ENCODE measurements at places on chromosomes 6 and 20.

- no peak overlapping the region for H3K27ac ChIP-seq
- H3K27me3 ChIP-seq, result no peaks in the 10 kb centered on the region
- DNase-seq, result no peak
Measured at GRCh38 chr6:7894262-7895124, 16.1 kb downstream of the TXNDC5 start.

GRCh38 chr20:44442298-44443070 lies 33.2 kb upstream of the TTPAL start:
- H3K4me3 ChIP-seq, result no peak overlapping the region
- no peaks in the 10 kb centered on the region for H3K36me3 ChIP-seq
- H3K4me1 ChIP-seq, result no peaks in the 10 kb centered on the region
- peaks cover 13% of the 10 kb centered on the region for H3K27me3 ChIP-seq
- no peak for DNase-seq

- no peak overlapping the region for H3K4me3 ChIP-seq
- H3K4me1 ChIP-seq, result peaks cover 23% of the 10 kb centered on the region
- no peak for DNase-seq
- H3K27ac ChIP-seq, result no peak overlapping the region
- no peaks in the 10 kb centered on the region for H3K27me3 ChIP-seq
Measured at GRCh38 chr6:83069633-83070032, 2.2 kb downstream of the DOP1A start.

DNA sequence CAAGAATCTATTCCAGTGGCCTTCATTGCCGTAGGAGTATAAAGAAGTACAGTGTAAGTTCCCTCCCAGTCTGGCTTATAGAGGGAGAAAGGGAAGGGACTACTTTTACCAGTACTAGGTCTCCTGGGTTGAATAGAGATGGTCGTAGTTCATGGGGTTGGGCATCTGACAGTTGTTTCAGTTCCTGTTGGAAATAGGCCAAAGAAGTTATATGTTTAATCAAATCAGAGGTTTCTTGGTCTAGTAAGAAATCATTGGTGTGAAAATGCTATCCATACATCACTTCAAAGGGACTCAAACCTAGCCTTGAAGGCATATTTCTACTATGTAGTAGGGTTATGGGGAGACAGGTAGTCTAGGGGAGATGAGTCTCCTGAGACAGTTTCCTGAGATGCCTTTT lies 45.6 kb upstream of the MAN1A1 start:
- H3K27ac ChIP-seq, result no peak overlapping the region
- H3K36me3 ChIP-seq, result no peaks in the 10 kb centered on the region
- H3K27me3 ChIP-seq, result peaks cover 6% of the 10 kb centered on the region
- no peak for DNase-seq
- H3K4me1 ChIP-seq, result no peaks in the 10 kb centered on the region

- no peak overlapping the region for H3K27ac ChIP-seq
- peaks cover 2% of the 10 kb centered on the region for H3K27me3 ChIP-seq
- no peak overlapping the region for H3K4me3 ChIP-seq
- peaks cover 3% of the 10 kb centered on the region for H3K4me1 ChIP-seq
- H3K36me3 ChIP-seq, result no peaks in the 10 kb centered on the region
Measured at GRCh38 chr6:157708933-157709332, 114.1 kb upstream of the SNX9 start.

GRCh38 chr6:14149053-14149738 lies 31.6 kb downstream of the CD83 start:
- H3K4me1 ChIP-seq, result peaks cover 3% of the 10 kb centered on the region
- H3K27ac ChIP-seq, result no peak overlapping the region
- H3K27me3 ChIP-seq, result peaks cover 60% of the 10 kb centered on the region
- H3K4me3 ChIP-seq, result no peak overlapping the region
- no peaks in the 10 kb centered on the region for H3K36me3 ChIP-seq

GRCh38 chr6:112216662-112217551 lies 37.5 kb downstream of the LAMA4 start:
- H3K36me3 ChIP-seq, result peaks cover 28% of the 10 kb centered on the region
- peaks cover 38% of the 10 kb centered on the region for H3K4me1 ChIP-seq
- no peak overlapping the region for H3K27ac ChIP-seq
- no peaks in the 10 kb centered on the region for H3K27me3 ChIP-seq
- DNase-seq, result no peak
- H3K4me3 ChIP-seq, result no peak overlapping the region

GRCh38 chr6:5547556-5547955 lies 286.2 kb downstream of the FARS2 start:
- no peak overlapping the region for H3K4me3 ChIP-seq
- no peak for DNase-seq
- H3K36me3 ChIP-seq, result peaks cover 16% of the 10 kb centered on the region
- no peaks in the 10 kb centered on the region for H3K4me1 ChIP-seq

- peak overlapping the region; percentile 5 for H3K4me3 ChIP-seq
- peaks cover 39% of the 10 kb centered on the region for H3K4me1 ChIP-seq
- DNase-seq, result no peak
- peak overlapping the region; percentile 77 for H3K27ac ChIP-seq
Measured at GRCh38 chr20:8375898-8376297, 243.8 kb downstream of the PLCB1 start.

- DNase-seq, result no peak
- no peak overlapping the region for H3K4me3 ChIP-seq
- no peak overlapping the region for H3K27ac ChIP-seq
- no peaks in the 10 kb centered on the region for H3K4me1 ChIP-seq
- peaks cover 10% of the 10 kb centered on the region for H3K27me3 ChIP-seq
Measured at GRCh38 chr6:46832816-46833215, 39.6 kb downstream of the MEP1A start.

GRCh38 chr6:15845492-15845891 lies 182.7 kb upstream of the DTNBP1 start:
- no peak overlapping the region for H3K4me3 ChIP-seq
- no peak overlapping the region for H3K27ac ChIP-seq
- no peaks in the 10 kb centered on the region for H3K36me3 ChIP-seq
- DNase-seq, result no peak
- H3K4me1 ChIP-seq, result peaks cover 19% of the 10 kb centered on the region
- no peaks in the 10 kb centered on the region for H3K27me3 ChIP-seq

- no peak overlapping the region for H3K27ac ChIP-seq
- no peak overlapping the region for H3K4me3 ChIP-seq
- H3K36me3 ChIP-seq, result peaks cover 14% of the 10 kb centered on the region
- no peaks in the 10 kb centered on the region for H3K27me3 ChIP-seq
- peaks cover 23% of the 10 kb centered on the region for H3K4me1 ChIP-seq
Measured at GRCh38 chr6:117531809-117532725, 49.6 kb downstream of the DCBLD1 start.

- H3K27ac ChIP-seq, result no peak overlapping the region
- no peak for DNase-seq
- peaks cover 25% of the 10 kb centered on the region for H3K4me1 ChIP-seq
- no peaks in the 10 kb centered on the region for H3K36me3 ChIP-seq
- H3K27me3 ChIP-seq, result no peaks in the 10 kb centered on the region
Measured at GRCh38 chr6:41685641-41686380, 47.5 kb downstream of the MDFI start.

GRCh38 chr6:111552241-111552744 lies 53.4 kb downstream of the TRAF3IP2 start:
- no peaks in the 10 kb centered on the region for H3K36me3 ChIP-seq
- H3K4me1 ChIP-seq, result peaks cover 46% of the 10 kb centered on the region
- H3K27me3 ChIP-seq, result no peaks in the 10 kb centered on the region

- peaks cover 9% of the 10 kb centered on the region for H3K4me1 ChIP-seq
- peaks cover 7% of the 10 kb centered on the region for H3K27me3 ChIP-seq
Measured at GRCh38 chr20:3749689-3750531, 17.4 kb downstream of the HSPA12B start.

- H3K4me1 ChIP-seq, result peaks cover 32% of the 10 kb centered on the region
Measured at GRCh38 chr6:81984599-81984998, 232.1 kb upstream of the TENT5A start.

GRCh38 chr20:32231847-32232246 lies 24.2 kb downstream of the POFUT1 start:
- H3K36me3 ChIP-seq, result peaks cover 57% of the 10 kb centered on the region
- no peak overlapping the region for H3K27ac ChIP-seq
- H3K4me3 ChIP-seq, result no peak overlapping the region
- no peaks in the 10 kb centered on the region for H3K4me1 ChIP-seq

DNA sequence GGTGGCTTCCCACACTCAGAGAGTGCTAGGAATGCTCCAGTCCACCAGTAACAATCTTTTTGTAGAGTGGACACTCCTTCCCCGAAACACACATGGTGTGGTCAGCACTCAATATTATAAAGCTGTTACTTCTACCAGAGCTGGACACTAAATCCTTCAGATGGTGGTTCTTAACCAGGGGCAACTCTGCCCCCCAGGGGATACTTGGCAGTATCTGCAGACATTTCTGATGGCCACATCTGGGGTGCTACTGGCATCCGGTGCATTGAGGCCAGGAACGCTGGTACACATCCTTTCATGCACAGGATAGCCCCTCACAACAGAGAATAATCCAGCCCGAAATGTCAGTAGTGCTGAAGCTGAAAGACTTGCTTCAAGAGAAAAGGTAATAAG lies 124.4 kb downstream of the NFATC2 start:
- no peak for DNase-seq
- peaks cover 6% of the 10 kb centered on the region for H3K4me1 ChIP-seq
- H3K27me3 ChIP-seq, result no peaks in the 10 kb centered on the region
- no peak overlapping the region for H3K4me3 ChIP-seq
- H3K27ac ChIP-seq, result no peak overlapping the region
- H3K36me3 ChIP-seq, result no peaks in the 10 kb centered on the region

- no peaks in the 10 kb centered on the region for H3K4me1 ChIP-seq
- H3K27me3 ChIP-seq, result peaks cover 2% of the 10 kb centered on the region
- H3K27ac ChIP-seq, result no peak overlapping the region
Measured at GRCh38 chr6:14489445-14489844, 371.9 kb downstream of the CD83 start.

DNA sequence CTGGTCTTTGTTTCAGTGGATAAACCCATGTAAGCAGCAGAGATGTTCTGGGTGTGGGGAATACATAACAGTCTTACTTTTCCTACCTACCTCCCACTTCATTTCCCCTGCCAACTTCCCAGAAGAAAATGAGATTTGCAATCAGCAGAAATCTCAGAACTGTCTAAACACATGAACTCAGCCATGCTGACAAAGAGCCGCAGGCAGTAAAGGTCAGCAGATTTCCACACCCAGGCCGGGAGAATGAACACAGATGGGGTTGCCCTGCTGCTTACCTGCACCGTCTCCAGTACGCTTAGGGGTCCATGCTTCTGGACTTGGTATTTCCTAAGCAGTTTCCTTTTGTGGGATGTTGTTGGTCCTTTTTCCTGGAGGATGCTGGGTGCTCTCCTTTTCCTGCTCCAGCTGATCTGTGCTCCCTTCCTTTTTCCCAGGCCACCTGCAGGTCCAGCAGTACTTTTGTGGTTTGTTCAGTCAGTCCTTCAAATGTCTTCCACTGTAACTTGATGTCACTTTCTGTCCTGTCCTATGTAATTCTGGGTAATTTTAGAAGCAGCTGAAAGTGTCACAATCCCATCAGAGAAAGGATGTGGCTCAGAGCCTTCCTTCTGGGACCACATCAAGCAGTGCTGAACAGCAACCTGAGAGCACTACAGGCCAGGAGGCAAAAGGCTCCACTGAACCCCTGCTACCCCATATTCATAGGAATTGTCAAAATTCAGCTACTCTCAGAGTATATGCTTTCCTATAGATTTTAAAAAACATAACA lies 129.0 kb downstream of the CEP57L1 start:
- no peaks in the 10 kb centered on the region for H3K36me3 ChIP-seq
- no peak for DNase-seq
- peaks cover 9% of the 10 kb centered on the region for H3K4me1 ChIP-seq
- H3K27me3 ChIP-seq, result peaks cover 2% of the 10 kb centered on the region
- no peak overlapping the region for H3K27ac ChIP-seq
- H3K4me3 ChIP-seq, result no peak overlapping the region

GRCh38 chr20:17785007-17785406 lies 85.2 kb downstream of the BANF2 start:
- H3K36me3 ChIP-seq, result no peaks in the 10 kb centered on the region
- H3K27ac ChIP-seq, result no peak overlapping the region
- no peak overlapping the region for H3K4me3 ChIP-seq
- no peaks in the 10 kb centered on the region for H3K27me3 ChIP-seq

DNA sequence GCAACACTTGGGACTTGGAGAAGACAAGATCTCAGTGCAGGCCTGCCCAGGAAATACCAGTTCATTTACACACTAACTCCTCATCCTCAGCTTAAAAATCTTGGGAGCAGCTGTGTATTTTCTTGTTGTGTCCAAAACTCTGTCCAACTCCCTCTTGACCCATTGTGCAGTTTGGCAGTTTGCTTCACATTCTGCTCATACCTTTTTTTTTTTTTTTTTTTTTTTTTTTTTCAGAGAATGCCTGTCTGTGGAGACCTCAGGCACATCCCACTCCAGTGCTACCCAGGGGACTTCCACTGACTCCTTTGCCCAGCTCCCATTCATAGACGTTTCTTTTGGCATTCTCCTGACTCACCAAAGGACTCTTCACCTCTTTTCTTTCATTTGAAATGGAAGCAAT lies 265.8 kb upstream of the TCF21 start:
- no peak overlapping the region for H3K4me3 ChIP-seq
- H3K27me3 ChIP-seq, result no peaks in the 10 kb centered on the region
- H3K36me3 ChIP-seq, result peaks cover 2% of the 10 kb centered on the region
- DNase-seq, result no peak
- H3K4me1 ChIP-seq, result peaks cover 24% of the 10 kb centered on the region

- H3K27ac ChIP-seq, result no peak overlapping the region
- H3K4me1 ChIP-seq, result peaks cover 31% of the 10 kb centered on the region
- H3K4me3 ChIP-seq, result no peak overlapping the region
- DNase-seq, result no peak
- peaks cover 10% of the 10 kb centered on the region for H3K36me3 ChIP-seq
- H3K27me3 ChIP-seq, result no peaks in the 10 kb centered on the region
Measured at GRCh38 chr6:158808941-158809678, 10.1 kb downstream of the EZR start.

GRCh38 chr20:41413169-41413568 lies 46.6 kb upstream of the EMILIN3 start:
- no peak for DNase-seq
- no peaks in the 10 kb centered on the region for H3K27me3 ChIP-seq
- peaks cover 62% of the 10 kb centered on the region for H3K36me3 ChIP-seq
- no peak overlapping the region for H3K4me3 ChIP-seq
- peaks cover 14% of the 10 kb centered on the region for H3K4me1 ChIP-seq
- H3K27ac ChIP-seq, result no peak overlapping the region

- DNase-seq, result no peak
- H3K27me3 ChIP-seq, result no peaks in the 10 kb centered on the region
- no peak overlapping the region for H3K27ac ChIP-seq
Measured at GRCh38 chr6:18495236-18495635, 108.1 kb downstream of the RNF144B start.

GRCh38 chr6:119493980-119494379 lies 144.4 kb upstream of the MAN1A1 start:
- H3K36me3 ChIP-seq, result no peaks in the 10 kb centered on the region

DNA sequence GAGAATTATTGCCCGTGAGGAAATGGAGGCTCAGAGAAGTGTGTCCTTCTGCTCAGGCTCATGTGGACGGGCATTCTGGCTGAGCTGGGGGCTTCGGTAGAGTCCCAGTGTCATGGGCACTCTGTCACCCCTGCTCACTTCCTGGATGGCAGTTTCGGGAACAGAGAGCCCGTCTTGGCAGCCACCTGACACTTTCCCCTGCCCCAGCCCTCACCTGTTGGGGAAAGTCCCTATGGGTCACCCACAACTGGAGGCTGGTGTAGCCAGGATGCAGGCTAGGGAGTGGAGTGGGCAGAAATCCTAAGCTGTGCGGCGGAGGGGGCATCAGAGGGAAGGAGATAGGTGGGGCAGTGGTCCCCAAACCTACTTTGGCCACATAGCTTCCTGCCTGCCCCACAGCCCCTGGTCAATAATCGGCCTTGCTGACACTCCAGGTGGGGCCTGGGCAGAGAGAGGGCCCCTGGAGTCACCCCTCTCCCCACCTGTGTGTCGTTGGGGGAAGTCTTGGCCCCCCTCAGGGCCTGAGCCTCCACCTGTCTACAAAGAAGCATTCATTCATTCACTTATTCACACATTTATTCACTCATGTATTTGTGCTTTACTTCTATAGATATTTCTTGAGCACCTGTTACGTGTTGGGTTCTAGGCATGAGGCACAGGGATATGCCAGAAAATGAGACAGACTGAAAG lies 40.5 kb downstream of the SNAI1 start:
- H3K27ac ChIP-seq, result no peak overlapping the region
- no peaks in the 10 kb centered on the region for H3K27me3 ChIP-seq
- no peaks in the 10 kb centered on the region for H3K36me3 ChIP-seq
- H3K4me1 ChIP-seq, result peaks cover 34% of the 10 kb centered on the region

Data from osteocyte (in vitro differentiated cells).